Lower lobe of right lung (tissue), 2 donors: ENCODE measurements at places on chromosomes 2 and 18. TPM values are rescaled to one million over a fixed set of nuclear protein-coding genes. Genes with fewer than 3 reads are reported as not detected.

DNA sequence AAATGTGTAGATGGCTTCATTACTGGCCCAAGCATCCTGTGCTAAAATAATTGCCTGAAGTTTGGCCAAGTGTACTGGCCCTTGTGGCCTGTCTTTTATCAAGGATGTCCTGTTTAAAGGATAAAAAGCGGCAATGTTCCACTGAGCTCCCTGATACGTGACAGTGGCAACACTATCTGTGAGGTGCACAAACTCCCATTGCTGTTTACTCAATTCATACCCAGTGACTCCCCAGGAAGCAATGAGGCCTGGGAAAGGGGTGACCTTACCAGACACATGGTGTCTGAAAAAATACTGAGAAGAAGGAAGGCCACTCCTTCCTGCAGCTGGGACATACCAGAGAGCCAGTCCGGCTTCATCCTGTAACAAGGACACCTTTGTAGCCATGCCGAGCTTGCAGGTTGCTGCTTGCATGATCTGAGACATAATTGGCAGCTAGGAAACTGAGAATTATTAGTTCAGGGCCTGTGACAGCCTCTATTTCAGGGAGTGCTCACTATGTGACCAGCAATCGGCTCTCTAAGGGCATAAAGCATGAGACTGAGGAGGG lies 198.5 kb upstream of the LRATD1 start:
- H3K36me3 ChIP-seq = no peaks in the 10 kb centered on the region
- H3K27me3 ChIP-seq = no peaks in the 10 kb centered on the region

- no peaks in the 10 kb centered on the region for H3K27me3 ChIP-seq
- H3K4me3 ChIP-seq = no peak overlapping the region
- H3K36me3 ChIP-seq = peaks cover 65% of the 10 kb centered on the region
- H3K27ac ChIP-seq = no peak overlapping the region
- peak; percentile 39 for DNase-seq
- no peaks in the 10 kb centered on the region for H3K4me1 ChIP-seq
Observed at GRCh38 chr2:1674766-1675397, 69.4 kb downstream of the PXDN start.

GRCh38 chr2:933734-934295 lies 16.8 kb upstream of the SNTG2 start:
- no peaks in the 10 kb centered on the region for H3K4me1 ChIP-seq
- H3K27ac ChIP-seq = no peak overlapping the region
- H3K27me3 ChIP-seq = no peaks in the 10 kb centered on the region

DNA sequence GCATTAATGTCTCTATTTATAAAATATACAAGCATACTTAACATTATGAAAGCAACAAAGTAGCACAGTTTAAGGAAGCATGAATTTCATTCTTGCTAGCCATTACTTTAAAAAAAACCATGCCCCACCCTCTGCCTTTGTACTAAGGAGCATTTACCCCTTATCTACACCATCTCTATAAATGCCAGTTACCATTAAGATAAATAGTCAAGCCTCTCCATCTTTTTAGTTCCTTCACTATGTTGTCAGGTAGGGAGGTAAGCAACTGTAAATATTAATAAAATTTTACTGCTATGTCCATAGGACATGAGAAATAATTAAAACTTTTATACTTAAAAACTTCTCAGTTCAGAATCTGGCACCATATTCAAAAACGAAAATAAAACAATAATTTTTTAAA lies 42.1 kb downstream of the ROCK1 start:
- H3K4me1 ChIP-seq = peaks cover 14% of the 10 kb centered on the region
- no peak overlapping the region for H3K4me3 ChIP-seq
- H3K36me3 ChIP-seq = no peaks in the 10 kb centered on the region
- H3K27me3 ChIP-seq = no peaks in the 10 kb centered on the region
- no peak for DNase-seq

DNA sequence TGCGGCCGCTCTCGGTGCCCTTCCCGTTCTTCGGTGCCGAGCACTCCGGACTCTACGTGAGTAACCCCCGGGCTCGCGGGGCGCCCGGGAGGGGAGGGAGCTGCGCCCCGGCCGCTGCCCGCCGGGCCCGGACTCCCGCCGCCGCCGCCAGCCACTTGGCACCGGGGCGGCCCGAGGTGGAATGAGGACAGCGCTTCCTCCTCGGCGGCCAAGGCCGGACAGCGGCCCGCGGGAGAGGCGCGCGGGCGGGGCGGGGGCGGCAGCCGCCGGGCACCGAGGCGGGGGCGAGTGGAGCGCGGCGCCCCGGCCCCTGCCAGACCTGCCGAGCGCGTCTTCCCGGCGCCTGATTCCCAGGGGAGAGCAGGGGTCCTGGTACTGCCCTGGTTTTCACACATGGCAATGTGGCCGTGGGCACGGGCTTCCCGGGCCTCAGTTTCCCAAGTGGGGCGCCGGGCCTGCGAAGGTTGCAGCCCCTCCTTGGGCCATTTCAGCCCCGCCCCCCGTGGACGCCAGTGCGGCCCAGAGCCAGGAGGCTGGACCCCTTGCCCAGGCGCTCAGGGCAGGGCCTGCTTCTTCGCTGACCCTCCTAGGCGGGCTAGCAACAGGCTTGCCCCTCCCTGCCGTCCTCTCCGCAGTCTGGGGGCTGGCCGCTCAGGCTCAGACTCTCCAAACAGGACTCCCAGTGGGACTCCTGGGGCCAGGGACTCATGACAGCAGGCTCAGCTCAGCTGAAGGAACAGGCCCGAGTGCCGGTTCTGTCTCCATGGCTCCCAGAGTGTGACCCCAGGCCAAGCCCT lies 775 bp downstream of the SNED1 start:
- peaks cover 10% of the 10 kb centered on the region for H3K36me3 ChIP-seq
- peak overlapping the region; percentile 72 for H3K4me3 ChIP-seq

DNA sequence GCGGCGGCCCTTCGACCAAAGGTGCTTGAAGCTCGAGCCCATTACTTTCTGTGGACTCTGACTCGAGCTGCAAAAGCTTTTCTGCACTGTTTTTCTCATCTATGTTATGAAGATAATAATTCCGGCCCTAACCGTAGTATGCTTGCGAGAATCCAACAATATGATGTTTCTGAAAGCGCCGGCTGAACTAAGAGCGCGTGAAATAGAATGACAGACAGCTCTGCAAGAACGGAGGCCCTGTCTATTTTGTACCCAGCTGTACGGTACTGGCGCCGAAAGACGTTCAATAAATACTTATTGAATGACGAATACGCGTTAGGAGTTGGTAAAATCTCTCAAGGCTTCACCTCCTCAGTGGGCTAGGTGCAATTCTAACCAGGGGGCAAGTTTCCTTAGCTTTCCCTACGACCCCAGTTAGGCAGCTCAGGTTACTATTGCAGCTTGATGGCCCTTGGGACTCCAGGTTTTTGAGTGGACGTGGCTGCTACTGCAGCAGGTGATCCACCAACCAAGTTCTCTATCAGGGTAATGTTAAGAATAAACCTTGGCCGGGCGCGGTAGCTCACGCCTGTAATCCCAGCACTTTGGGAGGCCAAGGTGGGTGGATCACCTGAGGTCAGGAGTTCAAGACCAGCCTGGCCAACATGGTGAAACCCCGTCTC lies 570 bp downstream of the SCRN3 start:
- peak overlapping the region; percentile 89 for H3K4me3 ChIP-seq
- no peak for DNase-seq
- no peaks in the 10 kb centered on the region for H3K27me3 ChIP-seq
- peaks cover 32% of the 10 kb centered on the region for H3K4me1 ChIP-seq
- H3K27ac ChIP-seq = peak overlapping the region; percentile 93

GRCh38 chr2:204258890-204259289 lies 286.4 kb upstream of the PARD3B start:
- no peak overlapping the region for H3K4me3 ChIP-seq
- H3K4me1 ChIP-seq = peaks cover 23% of the 10 kb centered on the region
- no peak overlapping the region for H3K27ac ChIP-seq
- H3K36me3 ChIP-seq = no peaks in the 10 kb centered on the region

DNA sequence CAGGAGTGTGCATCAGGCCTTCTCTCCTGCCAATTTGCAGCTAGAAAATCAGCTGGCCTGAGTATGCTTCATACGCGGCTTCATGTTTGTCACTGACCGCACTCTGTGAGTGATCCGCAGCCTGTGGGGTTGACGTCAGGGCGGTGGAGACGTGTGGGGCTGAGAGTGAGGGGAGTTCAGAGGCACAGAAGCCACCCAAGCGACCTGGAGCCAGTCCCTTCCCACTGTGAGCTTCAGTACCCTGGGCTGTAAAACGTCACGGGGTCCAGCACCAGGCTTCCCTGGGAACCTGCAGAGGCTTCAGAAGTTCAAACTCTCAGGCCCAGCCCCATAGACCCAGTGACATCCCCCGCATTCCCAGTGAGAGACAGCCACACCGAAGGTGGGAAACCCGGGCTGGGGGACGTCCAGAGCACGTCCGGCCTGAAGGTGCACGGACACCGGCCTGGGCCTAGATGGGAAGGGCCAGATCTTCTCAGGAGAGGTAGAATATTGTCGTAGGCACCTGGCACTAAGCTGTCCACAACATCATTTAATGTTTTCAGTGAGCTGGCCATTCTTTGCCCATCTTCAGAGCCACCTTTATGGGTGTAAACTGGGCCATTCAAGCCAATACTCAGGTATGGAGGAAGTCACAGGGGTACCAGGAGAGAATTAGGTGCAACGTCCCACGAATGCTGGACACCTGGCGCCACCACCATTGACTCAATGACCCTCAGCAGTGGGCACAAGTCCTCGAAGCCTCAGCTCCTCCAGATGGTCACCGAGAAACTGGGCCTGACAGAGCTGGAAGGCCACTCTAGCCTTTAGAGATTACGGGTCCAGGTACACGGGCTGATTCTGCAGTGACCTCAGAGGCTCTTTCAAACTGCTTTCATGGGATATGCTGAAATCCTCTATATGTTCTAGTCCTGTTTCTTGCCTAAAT lies 235.6 kb upstream of the MYT1L start:
- H3K27ac ChIP-seq = no peak overlapping the region
- no peaks in the 10 kb centered on the region for H3K4me1 ChIP-seq
- H3K27me3 ChIP-seq = no peaks in the 10 kb centered on the region
- no peak overlapping the region for H3K4me3 ChIP-seq
- no peak for DNase-seq
- H3K36me3 ChIP-seq = no peaks in the 10 kb centered on the region

- peaks cover 21% of the 10 kb centered on the region for H3K4me1 ChIP-seq
- no peak overlapping the region for H3K4me3 ChIP-seq
- no peaks in the 10 kb centered on the region for H3K36me3 ChIP-seq
- no peaks in the 10 kb centered on the region for H3K27me3 ChIP-seq
- no peak overlapping the region for H3K27ac ChIP-seq
Observed at GRCh38 chr2:127096280-127096679, 10.7 kb downstream of the BIN1 start.

DNA sequence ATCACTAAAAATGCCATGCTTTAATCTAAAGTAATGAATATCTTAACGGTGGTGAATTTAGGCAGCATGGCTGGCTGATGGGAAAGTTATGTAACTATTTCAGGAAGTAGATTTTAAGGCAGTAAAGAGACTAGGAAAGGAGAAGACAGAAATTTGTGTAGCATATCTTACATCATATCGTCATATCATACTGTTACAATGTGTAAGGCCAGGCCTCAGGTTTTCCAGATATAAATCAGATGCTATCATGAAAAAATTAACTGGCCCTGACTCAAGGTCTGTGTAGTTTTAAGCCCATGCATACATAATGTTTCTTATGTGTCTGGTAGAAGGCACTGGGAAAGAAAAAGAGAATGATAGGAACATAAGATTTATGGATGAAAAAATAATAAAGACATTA lies 8.9 kb upstream of the FAP start:
- H3K27me3 ChIP-seq = no peaks in the 10 kb centered on the region
- no peak overlapping the region for H3K4me3 ChIP-seq
- no peaks in the 10 kb centered on the region for H3K36me3 ChIP-seq
- H3K4me1 ChIP-seq = no peaks in the 10 kb centered on the region
- H3K27ac ChIP-seq = no peak overlapping the region
- DNase-seq = no peak

GRCh38 chr2:236541008-236541562 lies 28.5 kb upstream of the ACKR3 start:
- H3K4me1 ChIP-seq = peaks cover 1% of the 10 kb centered on the region
- no peaks in the 10 kb centered on the region for H3K36me3 ChIP-seq
- DNase-seq = no peak
- no peaks in the 10 kb centered on the region for H3K27me3 ChIP-seq
- no peak overlapping the region for H3K4me3 ChIP-seq

- no peak for DNase-seq
- no peaks in the 10 kb centered on the region for H3K4me1 ChIP-seq
- no peak overlapping the region for H3K27ac ChIP-seq
- H3K4me3 ChIP-seq = no peak overlapping the region
- no peaks in the 10 kb centered on the region for H3K27me3 ChIP-seq
Observed at GRCh38 chr18:46488471-46489213, 168.4 kb downstream of the LOXHD1 start.

DNA sequence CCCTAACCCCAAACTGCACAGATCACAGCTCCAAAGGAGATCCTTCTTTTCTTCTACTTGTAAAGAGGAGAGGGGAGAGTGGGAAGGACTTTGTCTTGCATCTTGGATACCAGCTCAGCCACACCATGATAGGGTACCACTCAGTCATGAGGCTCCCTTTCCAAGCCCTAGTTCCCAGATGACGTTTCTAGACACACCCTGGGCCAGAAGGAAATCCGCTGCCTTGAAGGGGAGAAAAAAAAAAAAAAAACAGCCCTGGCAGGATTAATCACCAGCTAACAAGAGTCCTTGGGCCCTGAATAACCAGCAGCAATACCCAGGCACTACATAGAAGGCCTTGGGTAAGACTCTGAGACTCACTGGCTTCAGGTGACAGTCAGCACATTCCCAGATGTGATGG lies 36.9 kb downstream of the ST8SIA3 start:
- no peaks in the 10 kb centered on the region for H3K27me3 ChIP-seq
- H3K4me3 ChIP-seq = no peak overlapping the region
- no peaks in the 10 kb centered on the region for H3K36me3 ChIP-seq
- H3K4me1 ChIP-seq = no peaks in the 10 kb centered on the region
- no peak for DNase-seq
- H3K27ac ChIP-seq = no peak overlapping the region

DNA sequence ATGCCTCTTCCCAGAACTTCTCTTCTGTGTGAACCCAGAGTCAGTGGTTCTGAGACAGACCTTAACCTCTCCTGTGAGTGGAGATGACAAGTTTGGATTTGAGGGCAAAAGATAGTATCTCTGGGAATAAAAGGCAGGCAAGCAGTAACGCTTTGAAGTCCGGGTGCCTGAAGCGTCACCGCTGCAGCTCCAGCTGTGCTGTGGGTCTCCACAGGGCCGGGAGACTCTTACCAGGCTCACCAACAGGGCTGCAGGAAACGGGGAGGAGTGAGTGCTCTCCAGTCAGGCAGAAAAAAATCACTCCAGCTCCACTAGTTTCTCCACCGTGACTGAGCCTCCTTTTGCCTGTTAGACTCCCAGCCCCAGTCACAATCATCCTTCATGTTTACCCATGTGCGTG lies 79.7 kb upstream of the MAP4K4 start:
- H3K4me3 ChIP-seq = no peak overlapping the region
- H3K27me3 ChIP-seq = no peaks in the 10 kb centered on the region
- H3K4me1 ChIP-seq = peaks cover 19% of the 10 kb centered on the region
- no peak overlapping the region for H3K27ac ChIP-seq
- DNase-seq = no peak

GRCh38 chr2:199862788-199863187 lies 11.8 kb upstream of the FTCDNL1 start:
- no peaks in the 10 kb centered on the region for H3K27me3 ChIP-seq
- no peaks in the 10 kb centered on the region for H3K36me3 ChIP-seq
- no peak overlapping the region for H3K4me3 ChIP-seq
- no peaks in the 10 kb centered on the region for H3K4me1 ChIP-seq

RNF125 gene
- 8.1 TPM for total RNA-seq

SLC14A1 gene
- 21.8 TPM for total RNA-seq

CNDP1 gene
- not detected for total RNA-seq

LYPD1 gene
- total RNA-seq = 1.5 TPM

GFPT1 gene
- total RNA-seq = 59.9 TPM

RPRM gene
- 0.27 TPM for total RNA-seq
